ENCODE measurements at places on chromosomes 6 and 20. TPM values are rescaled to one million over a fixed set of nuclear protein-coding genes. Genes with fewer than 3 reads are reported as not detected.

- DNase-seq, result no peak
Observed at GRCh38 chr6:167791091-167791779, 35.5 kb upstream of the AFDN start.

Gene IP6K3
- 0.14 TPM for total RNA-seq

DNA sequence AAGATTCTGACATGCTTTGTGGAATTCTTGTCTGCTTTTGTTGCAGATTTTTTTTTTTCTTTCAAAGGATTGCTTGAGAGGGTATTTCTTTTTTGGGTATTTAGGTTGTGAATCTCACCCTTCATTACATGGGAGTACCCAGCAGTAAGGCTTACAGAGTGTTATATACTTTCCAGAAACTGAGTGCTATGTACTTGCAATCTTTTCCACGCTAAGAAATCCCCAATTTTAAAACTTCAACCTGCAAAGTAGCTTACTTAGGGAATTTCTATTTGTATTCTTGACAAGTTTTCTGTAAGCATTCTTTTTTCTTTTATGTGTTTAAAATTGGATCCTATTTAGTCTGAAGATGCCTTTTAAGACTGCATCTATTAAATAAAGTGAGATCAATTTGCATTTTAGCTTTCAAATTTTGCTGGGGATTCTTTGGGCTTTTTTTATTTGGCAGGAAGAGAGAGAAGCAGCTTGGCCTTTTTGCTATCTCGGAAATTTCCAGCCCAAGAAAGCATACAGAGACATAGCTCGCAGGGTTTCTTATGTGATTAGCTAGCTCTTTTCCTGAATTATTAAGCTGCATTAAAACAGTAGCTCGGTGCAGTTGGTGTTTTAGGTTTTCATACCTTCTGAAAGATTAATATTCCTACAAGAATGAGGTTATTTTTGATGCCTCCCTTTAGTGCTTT lies 42.6 kb downstream of the KCNS1 start:
- no peak for DNase-seq

DNA sequence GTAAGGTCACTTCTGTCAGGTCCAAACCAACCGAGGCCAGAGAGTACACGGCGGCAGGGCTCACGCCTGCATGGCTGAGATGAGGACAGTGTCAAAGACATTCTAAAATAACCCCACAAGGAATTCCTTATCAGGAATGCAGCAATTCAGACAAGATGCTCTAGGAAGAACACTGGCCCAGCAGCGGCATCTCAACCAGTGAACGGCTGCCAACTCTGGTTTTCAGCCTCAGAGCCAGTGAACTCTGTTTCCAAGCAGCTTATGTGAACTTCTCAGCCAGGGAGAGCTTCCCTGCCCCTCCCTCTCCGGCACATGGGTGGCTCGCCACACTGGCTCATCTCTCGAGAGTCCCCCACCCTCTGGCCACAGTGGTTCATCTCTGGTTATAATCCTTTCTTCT lies 36.9 kb downstream of the KCNQ2 start:
- no peak for DNase-seq

- peak; percentile 26 for DNase-seq
Observed at GRCh38 chr6:16918586-16918985, 157.3 kb upstream of the ATXN1 start.

DNA sequence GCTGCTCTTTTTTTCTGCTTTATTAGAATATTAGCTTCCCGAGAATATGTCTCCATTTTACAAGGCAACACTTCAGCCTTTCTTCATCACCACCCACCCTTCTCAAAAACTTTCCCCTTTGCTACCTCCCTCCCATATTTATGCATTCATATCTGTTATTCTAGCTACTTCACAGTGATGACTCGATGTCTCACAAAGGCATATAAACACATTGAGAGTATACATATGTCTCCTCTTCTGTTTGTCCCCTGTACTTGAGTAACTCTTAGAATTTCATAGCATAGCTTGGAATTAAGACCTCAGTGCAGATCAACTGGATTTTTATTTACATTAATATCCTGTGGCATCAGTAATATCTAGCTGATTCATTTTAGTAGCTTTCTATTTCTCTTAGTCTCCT lies 6.5 kb downstream of the RNF144B start:
- DNase-seq, result no peak

DNA sequence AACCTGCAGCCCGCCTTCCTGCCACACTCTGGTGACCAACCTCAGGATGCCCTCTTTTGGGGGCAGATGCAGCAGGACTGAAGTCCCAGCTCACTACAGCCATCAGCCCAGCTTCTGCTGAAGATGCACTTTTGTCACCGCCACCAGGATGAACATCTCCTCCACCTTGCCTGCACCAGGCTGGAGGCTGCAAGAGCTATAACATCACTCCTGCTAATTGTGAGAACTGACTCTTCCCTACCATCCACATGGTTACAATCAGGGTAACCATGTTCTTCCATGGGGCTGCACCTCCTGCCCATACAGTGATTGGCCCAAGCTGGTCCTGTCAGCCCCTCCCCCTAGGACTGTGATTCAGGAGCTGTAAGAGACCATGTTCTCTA lies 2.0 kb upstream of the ACTL10 start:
- DNase-seq, result no peak

Gene OPRM1
- not detected for total RNA-seq

- no peak for DNase-seq
Observed at GRCh38 chr6:61909486-61909885, 376.5 kb downstream of the KHDRBS2 start.

GRCh38 chr6:62328607-62329006 lies 42.6 kb upstream of the KHDRBS2 start:
- DNase-seq, result no peak

- DNase-seq, result no peak
Observed at GRCh38 chr6:25174678-25175077, 104.5 kb upstream of the CARMIL1 start.

GRCh38 chr6:118218156-118218555 lies 311.1 kb downstream of the SLC35F1 start:
- DNase-seq, result no peak

- no peak for DNase-seq
Observed at GRCh38 chr6:10361428-10361827, 53.4 kb downstream of the TFAP2A start.

DNA sequence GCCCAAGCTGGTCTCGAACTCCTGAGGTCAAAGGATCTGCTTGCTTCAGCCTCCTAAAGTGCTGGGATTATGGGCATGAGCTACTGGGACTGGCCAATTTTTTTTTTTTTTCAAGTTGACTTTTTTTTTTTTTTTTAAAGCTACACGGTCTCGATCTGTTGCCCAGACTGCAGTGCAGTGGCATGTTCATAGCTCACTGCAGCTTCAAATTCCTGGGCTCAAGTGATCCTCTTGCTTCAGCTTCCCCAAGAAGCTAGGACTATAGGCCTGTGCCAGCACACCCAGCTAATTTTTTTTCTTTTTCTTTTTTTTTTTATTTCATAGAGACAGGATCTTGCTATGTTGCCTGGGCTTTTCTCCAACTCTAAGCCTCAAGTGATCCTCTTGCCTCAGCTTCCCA lies 59.5 kb downstream of the NCOA3 start:
- no peak for DNase-seq

GRCh38 chr20:59618131-59618530 lies 13.8 kb downstream of the PHACTR3 start:
- no peak for DNase-seq

Gene APOBEC2
- not detected for total RNA-seq

- no peak for DNase-seq
Observed at GRCh38 chr6:73203098-73203497, 22.2 kb downstream of the KHDC1L start.

DNA sequence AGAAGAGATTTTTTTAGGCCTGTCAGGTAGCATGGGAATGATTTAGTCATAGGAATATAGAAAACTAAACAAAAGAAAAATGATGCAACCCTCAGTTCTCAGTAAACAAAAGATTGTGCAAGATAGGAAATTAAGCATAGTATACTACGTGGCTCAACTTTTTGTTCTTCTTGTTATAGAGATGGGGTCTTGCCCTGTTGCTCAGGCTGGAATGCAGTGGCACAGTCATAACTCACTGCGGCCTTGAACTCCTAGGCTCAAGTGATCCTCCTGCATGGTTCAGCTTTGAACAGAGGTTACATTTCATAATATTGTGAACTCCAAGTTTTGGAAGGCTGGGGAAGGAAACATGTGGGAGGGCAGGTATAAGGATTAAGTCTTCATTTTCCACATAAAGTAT lies 28.5 kb downstream of the SLX4IP start:
- no peak for DNase-seq

GRCh38 chr20:10423735-10424134 lies 10.3 kb downstream of the MKKS start:
- no peak for DNase-seq

DNA sequence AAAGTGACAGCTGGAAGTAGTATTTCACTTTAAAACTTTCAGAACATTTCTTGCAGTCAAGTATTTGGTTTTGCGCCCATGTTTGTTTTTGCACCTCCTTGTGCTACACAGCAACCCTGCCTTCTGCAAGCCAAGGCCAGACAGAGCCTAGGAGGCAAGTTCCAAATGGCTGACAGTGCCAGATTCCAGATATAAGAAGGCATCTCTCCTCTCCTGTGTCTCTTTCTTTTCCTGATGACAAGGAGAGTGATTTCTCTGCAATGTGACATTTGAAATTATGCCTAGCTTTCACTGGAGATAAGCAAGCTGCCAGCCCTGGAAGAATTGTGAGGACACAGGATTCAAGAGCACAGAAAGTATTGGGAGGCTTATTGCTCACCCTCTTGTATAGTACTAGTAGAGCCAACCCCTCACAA lies 149.1 kb upstream of the TENT5A start:
- DNase-seq, result no peak

DNA sequence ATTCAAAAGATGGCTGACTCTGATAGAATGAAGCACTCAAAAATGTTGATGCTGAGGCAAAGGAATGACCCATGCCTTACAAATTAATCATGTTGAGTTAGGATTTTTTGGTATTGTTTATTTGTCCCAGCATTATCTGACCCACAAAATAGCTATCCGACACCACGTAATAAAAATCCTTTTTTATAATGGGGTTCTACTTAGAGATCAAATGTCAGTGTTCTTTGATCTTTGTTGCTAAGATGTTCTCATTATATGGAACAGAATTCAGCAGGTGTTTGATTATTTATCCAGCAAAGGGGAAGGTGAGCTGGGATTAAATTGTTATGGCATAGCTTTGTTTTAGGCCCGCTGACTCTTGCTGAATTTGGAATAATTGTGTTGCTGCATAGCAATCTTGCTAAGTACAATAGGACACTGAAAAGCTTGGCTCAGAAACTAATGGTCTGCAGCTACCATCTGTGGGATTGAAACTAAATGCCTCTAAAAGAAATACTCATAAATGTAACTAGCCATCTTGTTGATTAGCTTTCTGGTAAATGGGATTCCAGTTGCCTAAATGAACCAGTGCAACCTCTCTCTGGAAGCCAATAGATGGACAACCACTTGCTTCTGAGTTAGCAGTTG lies 180.2 kb upstream of the HDAC2 start:
- no peak for DNase-seq

DNA sequence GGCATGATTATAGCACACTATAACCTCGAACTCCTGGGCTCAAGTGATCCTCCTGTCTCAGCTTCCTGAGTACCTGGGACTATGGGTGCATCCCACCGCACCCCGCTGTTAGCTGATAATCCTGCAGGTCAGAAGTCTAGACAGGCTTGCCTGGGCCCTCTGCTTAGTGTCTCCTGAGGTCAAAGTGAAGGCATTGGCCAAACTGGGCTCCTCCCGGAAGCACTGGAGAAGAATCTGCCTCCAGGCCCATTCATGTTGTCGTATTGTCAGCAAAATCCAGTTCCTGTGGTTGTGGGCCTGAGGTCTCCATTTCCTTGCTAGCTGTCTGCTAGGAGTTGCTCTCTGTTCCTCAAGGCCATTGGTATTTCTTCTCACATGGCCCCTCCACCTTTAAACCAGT lies 6.3 kb upstream of the MROH8 start:
- no peak for DNase-seq

Gene GPLD1
- total RNA-seq, result 15.3 TPM

DNA sequence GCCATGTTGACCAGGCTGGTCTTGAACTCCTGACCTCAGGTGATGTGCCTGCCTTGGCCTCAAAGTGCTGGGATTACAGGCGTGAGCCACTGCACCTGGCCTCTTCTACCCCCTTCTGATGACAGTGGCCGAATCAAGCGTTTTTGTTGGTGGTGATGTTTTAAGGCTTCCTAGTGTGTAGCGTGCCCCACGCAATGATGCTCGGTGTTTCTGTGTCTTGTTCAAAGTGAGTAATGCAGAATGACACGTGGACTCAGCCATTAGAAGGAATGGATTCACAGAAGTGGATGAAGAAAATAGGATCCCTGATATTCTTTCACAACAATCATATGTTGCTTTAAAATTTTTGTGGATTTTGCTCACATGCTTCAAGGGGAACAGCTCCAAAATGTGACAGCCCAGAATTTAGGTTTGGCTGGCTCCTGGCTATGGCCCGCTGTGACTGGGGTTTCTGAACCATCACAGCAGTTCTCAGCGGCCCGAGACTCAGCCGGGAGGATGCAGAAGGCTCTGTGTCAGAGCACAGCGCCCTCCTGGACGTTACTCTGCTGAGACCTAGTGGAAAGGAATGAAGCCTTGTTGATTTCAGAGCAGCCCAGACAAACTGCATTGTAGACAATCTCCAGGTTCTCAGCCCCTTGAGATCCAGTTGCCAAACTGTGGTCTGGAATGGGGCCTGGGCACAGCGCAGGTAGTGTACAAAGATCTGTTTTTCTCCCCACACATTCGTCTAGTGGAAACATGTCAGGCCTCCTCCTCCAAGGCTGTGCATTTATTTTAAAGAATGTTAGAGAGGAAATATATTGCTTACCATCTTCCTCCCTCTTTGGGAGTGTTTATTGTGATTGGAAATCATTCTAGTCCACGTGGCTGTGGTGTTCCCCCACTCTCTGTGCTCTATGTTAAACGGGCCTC lies 57.6 kb upstream of the TIAM2 start:
- DNase-seq, result peak; percentile 50

DNA sequence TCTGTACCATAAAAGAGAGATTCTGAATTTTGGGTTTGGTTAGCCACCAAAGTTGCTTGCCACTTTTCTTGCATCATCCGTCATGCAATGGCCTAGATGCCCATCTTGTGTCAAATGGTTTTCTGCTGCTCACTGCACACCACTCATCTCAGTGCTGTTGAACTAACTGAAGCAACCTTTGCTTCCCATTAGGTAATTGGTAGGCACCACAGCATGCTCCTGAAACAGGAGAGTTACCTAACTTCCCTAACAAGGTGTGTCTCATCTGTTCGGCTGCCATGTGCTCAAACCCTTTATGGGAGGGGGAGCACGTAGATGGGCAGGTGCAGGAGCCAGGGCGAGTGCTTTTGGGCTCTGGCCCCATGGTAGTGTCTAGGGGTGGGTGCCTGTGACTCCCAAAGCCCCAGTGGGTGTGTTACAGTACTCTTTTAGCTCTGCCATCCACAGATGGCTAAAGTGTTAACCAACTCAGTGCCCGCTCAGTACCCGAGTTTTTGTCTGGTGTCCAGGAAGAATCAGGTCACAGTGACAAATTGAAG lies 147.4 kb upstream of the SPACA1 start:
- DNase-seq, result no peak

Gene TRIM27
- total RNA-seq, result 98.4 TPM

GRCh38 chr6:137652961-137653705 lies 158.9 kb upstream of the OLIG3 start:
- no peak for DNase-seq

Gene ARG1
- not detected for total RNA-seq

Measured in GM23338 (cell line).